ENCODE measurements at places on chromosomes 3 and 15. TPM values are rescaled to one million over a fixed set of nuclear protein-coding genes. Genes with fewer than 3 reads are reported as not detected.

DNA sequence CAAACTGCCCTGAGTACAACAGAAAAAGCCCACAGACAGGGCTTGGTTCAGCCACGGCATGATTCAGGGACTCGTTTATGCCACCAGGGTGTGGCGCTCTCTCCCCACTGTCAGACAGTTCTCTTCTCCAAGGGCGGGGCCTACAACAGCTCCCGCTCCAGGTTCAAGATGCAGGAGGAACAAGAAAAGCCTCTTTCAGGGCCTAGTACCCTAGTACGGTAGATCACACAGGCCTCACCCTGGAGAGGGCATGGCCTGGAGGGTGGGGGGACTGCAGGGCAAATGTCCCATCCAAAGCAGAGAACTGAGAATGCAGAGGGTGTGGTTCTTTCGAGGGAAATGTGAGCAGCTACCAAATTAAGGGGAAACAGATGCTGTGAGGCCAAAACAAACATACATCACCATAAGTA lies 12.0 kb downstream of the MESD start:
- H3K4me1 ChIP-seq: peaks cover 2% of the 10 kb centered on the region
- H3K4me3 ChIP-seq: no peak overlapping the region
- no peak for DNase-seq
- no peaks in the 10 kb centered on the region for H3K36me3 ChIP-seq

DNA sequence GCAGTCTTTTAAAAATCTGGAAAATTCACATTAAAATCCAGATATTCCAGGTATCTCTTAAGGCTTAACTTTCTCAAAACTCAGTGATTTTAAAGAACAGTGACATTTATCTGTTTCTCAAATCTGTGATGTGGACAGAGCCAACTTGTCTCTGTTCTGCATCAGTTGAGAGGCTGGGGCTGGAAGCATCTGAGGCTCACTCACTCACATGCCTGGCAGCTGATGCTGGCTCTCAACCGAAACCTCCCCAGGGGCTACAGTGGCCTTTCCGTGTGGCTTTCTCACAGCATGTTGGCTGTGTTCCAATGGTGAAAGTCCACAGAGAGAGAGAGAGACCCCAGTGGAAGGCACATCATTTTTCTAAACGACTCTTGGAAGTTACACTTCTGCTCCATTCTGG lies 53.5 kb downstream of the CEMIP start:
- no peak overlapping the region for H3K27ac ChIP-seq
- H3K27me3 ChIP-seq: no peaks in the 10 kb centered on the region
- DNase-seq: no peak

GRCh38 chr3:136989781-136990524 lies 32.2 kb downstream of the IL20RB start:
- no peaks in the 10 kb centered on the region for H3K27me3 ChIP-seq
- H3K27ac ChIP-seq: no peak overlapping the region

- no peak overlapping the region for H3K4me3 ChIP-seq
- no peak for DNase-seq
- H3K36me3 ChIP-seq: no peaks in the 10 kb centered on the region
- no peaks in the 10 kb centered on the region for H3K4me1 ChIP-seq
- H3K27ac ChIP-seq: no peak overlapping the region
These were observed 185.8 kb upstream of the TLE3 start for GRCh38 chr15:70283511-70283910.

GRCh38 chr3:57952208-57952631 lies 56.0 kb upstream of the FLNB start:
- DNase-seq: peak; percentile 51
- H3K36me3 ChIP-seq: no peaks in the 10 kb centered on the region
- H3K4me3 ChIP-seq: no peak overlapping the region
- no peak overlapping the region for H3K27ac ChIP-seq
- no peaks in the 10 kb centered on the region for H3K27me3 ChIP-seq
- H3K4me1 ChIP-seq: peaks cover 8% of the 10 kb centered on the region

DNA sequence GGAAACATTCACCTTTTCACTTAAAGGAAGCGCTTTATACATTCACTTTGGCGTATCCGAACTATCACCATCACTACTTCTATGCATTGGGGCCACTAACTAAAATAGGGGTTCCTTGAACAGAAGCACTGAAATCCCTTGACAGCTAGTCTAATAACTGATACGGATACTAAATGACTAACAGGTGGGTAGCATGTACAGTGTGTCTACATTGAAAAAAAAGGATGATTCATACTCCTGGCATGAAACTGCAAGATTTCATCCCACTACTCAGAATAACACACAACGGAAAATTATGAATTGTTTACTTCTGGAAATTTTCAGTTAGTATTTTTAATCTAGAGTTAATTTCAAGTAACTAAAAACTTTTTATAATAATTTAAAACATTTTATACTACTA lies 96.7 kb downstream of the SMARCC1 start:
- no peaks in the 10 kb centered on the region for H3K36me3 ChIP-seq
- H3K4me1 ChIP-seq: no peaks in the 10 kb centered on the region
- no peak for DNase-seq

DNA sequence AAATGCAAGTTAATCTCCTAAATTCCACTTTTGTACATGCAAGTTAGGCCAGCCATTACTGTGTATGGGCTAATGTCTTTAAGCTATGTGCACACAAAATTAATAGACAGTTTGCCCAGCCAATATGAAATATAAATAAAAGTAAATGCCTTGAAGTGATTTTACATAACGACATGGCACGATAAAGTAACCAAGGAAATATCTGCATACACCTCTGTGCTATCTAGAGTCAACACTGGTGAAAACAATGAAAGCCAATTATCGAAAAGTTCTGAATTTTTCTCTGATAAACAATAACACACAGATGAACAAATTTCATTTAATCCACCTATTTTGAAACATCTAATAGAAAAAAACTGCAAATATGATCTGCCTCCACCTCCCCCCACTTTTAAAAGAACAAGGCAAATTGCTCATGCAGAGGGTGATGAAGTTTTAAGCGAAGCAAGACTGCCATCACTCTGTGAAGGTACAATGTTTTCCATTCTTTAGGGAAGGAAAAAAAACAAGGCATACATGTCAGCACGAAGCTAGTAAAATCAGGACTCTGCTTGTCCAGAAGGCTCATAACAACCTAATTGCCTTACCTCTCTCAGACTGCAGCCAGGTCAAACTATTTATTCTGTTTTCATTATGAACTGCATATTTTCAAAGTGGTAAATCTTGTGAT lies 317.7 kb downstream of the MECOM start:
- no peaks in the 10 kb centered on the region for H3K4me1 ChIP-seq
- H3K27ac ChIP-seq: no peak overlapping the region
- no peaks in the 10 kb centered on the region for H3K27me3 ChIP-seq
- DNase-seq: no peak
- H3K36me3 ChIP-seq: no peaks in the 10 kb centered on the region

Gene MYL3
- 4.2 TPM for total RNA-seq

DNA sequence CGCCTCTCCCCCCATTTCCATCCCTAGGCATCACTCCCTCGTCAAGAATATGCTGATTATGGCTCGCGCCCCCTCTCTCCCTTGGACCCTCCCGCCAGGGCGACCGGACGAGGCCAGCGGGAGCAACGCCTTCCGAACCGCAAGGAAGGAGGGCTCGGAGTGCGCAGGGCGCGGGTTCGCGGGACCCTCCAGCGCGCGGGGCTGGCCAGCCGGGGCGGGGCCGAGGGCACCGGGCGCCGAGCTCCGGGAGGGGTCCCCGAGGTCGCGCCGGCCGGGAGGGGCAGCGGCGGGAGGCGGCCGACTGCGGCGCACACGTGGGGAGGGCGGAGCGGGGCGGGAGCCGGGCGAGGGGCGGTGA lies 483 bp downstream of the EHD4 start:
- no peaks in the 10 kb centered on the region for H3K27me3 ChIP-seq
- H3K4me1 ChIP-seq: no peaks in the 10 kb centered on the region
- no peaks in the 10 kb centered on the region for H3K36me3 ChIP-seq
- peak overlapping the region; percentile 97 for H3K4me3 ChIP-seq
- peak overlapping the region; percentile 67 for H3K27ac ChIP-seq
- DNase-seq: no peak

Gene CADM2
- total RNA-seq: 0.69 TPM

DNA sequence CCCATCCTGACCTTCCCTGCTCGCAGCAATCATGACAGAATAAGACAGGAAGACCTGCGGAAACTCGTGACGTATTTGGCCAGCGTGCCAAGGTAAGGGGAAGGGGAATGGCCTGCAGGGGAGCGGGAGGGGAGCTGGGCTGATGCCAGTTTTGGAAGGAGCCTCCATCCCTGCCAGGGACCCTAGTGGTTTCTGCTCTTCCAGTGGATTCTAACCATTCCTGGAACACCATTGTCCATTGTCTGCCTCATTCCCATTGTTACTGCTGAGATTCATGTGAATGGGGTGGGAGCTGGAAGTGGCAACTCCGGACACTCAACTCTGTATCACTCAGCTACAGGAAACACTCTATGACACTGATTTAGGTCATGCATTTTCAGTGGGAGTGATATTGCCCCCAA lies 242.9 kb upstream of the ROPN1 start:
- no peak for DNase-seq
- H3K4me3 ChIP-seq: no peak overlapping the region
- H3K4me1 ChIP-seq: no peaks in the 10 kb centered on the region
- H3K36me3 ChIP-seq: no peaks in the 10 kb centered on the region
- no peaks in the 10 kb centered on the region for H3K27me3 ChIP-seq

- peaks cover 40% of the 10 kb centered on the region for H3K4me1 ChIP-seq
- no peaks in the 10 kb centered on the region for H3K36me3 ChIP-seq
- peak overlapping the region; percentile 61 for H3K27ac ChIP-seq
- H3K27me3 ChIP-seq: no peaks in the 10 kb centered on the region
- H3K4me3 ChIP-seq: no peak overlapping the region
These were observed 16.7 kb downstream of the PDIA5 start for GRCh38 chr3:123083383-123084124.

DNA sequence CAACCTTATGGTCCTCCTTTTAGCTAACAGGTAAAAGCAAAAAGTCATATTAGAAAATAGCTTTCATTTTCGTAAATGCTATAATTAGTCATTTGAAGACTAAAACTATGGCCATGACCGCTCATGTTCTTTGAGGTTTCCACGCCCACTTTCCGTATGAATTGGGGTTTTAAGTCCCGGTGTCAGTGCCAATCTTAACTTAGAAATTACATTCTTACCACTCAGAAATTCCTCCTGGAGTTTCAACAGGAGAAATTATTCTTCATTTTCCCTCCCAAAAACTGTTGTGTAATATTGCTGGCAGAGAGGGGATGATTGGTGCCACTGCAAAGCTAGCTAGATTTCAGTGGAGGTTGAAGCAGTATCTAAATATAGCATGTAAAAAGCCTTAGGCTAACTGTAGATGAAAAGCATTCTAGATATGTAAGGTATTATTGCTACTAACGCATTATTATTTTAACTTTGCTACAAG lies 71.0 kb upstream of the MDFIC2 start:
- H3K27me3 ChIP-seq: no peaks in the 10 kb centered on the region
- no peak for DNase-seq
- no peak overlapping the region for H3K27ac ChIP-seq
- H3K4me3 ChIP-seq: no peak overlapping the region
- no peaks in the 10 kb centered on the region for H3K36me3 ChIP-seq

- no peaks in the 10 kb centered on the region for H3K27me3 ChIP-seq
- H3K27ac ChIP-seq: no peak overlapping the region
- DNase-seq: no peak
- no peaks in the 10 kb centered on the region for H3K4me1 ChIP-seq
These were observed 141.8 kb downstream of the IL20RB start for GRCh38 chr3:137099364-137100219.

Gene MORC1
- not detected for total RNA-seq

Gene LARP6
- total RNA-seq: 13.4 TPM

Gene GPR62
- total RNA-seq: 0.30 TPM

DNA sequence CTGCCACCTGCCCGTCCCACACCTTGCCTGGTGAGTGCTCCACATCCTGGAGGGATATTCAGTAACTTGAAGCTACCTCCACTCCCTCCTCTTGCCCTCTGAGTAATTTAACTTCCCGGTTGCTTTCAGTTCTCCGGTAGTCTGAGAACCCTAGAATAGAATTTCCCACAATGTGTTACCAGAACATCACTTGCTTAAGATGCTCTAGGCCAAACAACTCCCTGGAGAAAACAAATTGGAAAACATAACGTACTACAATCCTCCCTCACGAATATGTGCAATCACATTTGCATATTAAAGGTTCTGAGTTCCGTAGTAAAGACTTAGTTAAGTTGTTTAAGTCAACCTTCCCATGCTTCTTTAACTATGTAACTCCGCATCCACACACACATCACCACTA lies 44.8 kb downstream of the SLCO2A1 start:
- no peaks in the 10 kb centered on the region for H3K36me3 ChIP-seq
- no peaks in the 10 kb centered on the region for H3K4me1 ChIP-seq
- H3K27me3 ChIP-seq: no peaks in the 10 kb centered on the region
- H3K4me3 ChIP-seq: no peak overlapping the region

DNA sequence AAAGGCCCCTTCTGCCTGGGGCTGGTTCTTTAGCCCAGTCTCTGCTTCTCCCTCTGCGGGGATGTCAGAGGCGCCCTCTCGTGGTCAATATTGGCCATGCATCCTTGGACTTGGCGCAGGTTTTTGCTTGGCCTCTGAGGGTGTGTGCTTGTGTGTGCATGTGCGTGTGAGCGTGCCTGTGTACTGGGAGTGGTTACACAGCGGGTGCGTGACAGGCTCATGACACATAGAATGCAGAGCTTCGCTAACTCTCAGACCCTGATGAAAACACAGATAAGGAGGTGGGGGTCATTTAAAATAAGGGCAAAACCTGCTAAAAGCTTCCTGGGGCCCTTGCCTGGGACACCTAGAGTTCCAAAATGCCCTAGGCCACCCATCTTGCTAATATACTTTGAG lies 160.9 kb downstream of the SMAD6 start:
- peak; percentile 64 for DNase-seq
- H3K36me3 ChIP-seq: no peaks in the 10 kb centered on the region
- H3K27ac ChIP-seq: no peak overlapping the region
- H3K4me3 ChIP-seq: no peak overlapping the region
- H3K27me3 ChIP-seq: no peaks in the 10 kb centered on the region

Gene CP
- 5.7 TPM for total RNA-seq

DNA sequence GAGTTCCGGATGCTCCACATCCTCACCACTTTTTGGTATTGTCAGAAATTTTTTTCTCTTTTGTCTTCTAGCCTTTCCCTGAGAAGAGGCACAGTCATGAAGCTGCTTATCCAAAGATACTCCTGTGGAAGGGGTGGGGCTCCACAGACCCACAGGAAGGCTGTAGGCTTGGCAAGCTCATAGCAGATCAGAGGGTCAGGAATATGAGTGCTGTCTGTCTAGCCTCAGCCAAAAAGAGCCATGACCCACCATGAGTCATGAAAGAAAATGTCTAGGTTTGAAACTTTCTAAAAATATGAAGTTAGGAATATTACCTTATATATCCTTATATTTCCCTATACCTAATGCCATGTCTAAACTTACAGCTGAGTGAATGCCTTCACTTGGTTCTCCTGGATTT lies 118.2 kb upstream of the THBS1 start:
- no peak overlapping the region for H3K4me3 ChIP-seq
- H3K27me3 ChIP-seq: no peaks in the 10 kb centered on the region
- no peak overlapping the region for H3K27ac ChIP-seq
- no peaks in the 10 kb centered on the region for H3K36me3 ChIP-seq
- no peak for DNase-seq

Data from ovary (tissue), 10 donors.